Kasumi-1 (cell line): ENCODE measurements at places on chromosomes 12 and 14.

DNA sequence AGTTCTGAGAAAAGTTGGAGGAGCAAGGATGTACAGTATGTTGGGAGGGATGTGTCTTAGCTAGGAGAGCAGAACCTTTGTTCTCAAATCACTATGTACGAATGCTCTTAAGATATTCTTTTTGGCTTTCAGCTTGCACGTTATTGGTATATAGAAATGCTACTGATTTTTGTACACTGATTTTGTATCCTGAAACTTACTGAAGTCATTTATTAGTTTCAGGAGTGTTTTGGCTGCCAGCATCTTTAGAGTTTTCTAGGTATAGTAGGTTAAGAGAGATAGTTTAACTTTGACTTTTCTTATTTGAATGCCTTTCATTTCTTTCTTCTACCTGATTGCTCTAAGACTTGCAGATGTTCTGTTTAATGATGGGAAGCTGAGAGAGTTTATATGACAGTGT lies 442.8 kb upstream of the FBXO33 start:
- no peak for DNase-seq

DNA sequence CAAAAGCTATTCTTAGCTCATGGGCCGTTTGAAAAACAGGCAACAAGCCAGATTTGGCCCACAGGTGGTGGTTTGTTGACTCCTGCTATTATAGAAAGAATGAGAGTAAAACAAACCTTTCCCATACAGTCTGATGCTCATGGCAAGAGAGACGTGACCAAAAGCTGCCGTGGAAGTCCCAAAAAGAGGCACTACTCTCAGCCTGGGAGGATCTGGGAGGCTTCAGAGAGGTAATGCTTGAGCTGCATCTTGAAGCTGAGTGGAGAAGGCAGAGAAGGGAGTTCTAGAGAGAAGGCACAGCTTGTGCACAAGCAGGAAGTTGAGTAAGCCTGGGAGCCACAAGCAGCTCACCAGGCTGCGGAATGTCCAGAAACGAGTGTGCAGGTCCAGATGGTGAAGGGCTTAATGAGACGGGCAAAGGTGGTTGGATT lies 9.6 kb downstream of the PLXNC1 start:
- peak; percentile 51 for DNase-seq

- DNase-seq = no peak
These were observed 23.7 kb downstream of the PSMC1 start for GRCh38 chr14:90280096-90280495.

DNA sequence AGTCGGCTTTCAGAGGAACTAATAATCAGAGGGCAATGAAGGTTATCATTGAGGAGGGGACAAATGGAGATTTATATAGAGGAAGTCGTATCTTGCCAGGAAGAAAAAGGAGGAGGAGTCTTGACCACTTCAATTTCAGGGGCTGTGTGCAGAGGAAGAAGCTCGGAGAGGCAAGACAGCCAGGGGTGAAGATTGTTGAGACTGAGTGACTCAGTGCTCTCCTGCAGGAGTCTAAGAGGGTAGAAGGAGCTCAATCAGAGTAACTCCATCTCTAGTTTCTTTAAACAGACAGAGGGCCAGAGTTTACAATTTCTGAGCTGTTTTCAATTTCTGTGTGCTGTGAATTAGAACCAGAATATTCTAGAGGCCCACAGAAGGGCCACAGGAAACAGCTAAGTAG lies 439.3 kb upstream of the PRICKLE1 start:
- DNase-seq = no peak

- DNase-seq = no peak
These were observed 14.9 kb upstream of the IFT81 start for GRCh38 chr12:110109037-110109836.

- DNase-seq = no peak
These were observed 208.9 kb downstream of the PAH start for GRCh38 chr12:102708108-102708507.

- DNase-seq = no peak
These were observed 113.0 kb upstream of the NTF3 start for GRCh38 chr12:5318874-5319273.

DNA sequence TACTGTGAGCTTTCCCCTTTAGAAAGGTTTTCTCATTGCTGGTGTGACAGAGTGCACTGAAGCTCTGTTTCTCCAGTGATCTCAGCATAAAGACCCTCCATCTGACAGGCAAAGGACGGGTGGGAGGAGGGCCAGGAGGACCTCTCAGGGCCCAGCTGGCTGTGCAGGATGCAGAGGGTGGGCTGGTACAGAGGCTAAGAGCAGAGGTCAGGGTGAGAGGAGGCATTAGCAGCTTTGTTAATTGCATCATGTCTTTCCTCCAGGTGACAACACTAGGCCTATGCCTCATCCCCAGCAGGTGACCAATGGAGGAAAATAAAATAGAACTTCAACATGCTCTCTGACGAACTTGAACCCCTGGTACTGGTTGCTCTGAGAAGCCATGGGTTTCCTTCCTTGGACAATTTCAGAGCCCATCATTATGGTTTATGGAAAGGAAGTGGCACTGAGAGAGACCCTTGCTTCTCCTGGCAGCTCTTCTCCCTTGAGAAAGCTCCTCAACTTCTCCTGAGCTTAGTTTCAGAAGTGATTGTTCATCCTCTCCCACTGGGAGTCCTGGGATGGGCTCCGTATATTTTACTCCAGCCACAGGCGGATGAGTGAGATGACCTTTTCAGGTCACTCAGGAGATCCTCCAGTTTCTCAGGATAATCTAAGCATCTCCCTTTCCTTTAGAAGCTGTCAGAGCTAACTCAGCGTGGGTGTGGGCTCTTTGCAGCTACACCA lies 45.8 kb upstream of the ATP23 start:
- no peak for DNase-seq

DNA sequence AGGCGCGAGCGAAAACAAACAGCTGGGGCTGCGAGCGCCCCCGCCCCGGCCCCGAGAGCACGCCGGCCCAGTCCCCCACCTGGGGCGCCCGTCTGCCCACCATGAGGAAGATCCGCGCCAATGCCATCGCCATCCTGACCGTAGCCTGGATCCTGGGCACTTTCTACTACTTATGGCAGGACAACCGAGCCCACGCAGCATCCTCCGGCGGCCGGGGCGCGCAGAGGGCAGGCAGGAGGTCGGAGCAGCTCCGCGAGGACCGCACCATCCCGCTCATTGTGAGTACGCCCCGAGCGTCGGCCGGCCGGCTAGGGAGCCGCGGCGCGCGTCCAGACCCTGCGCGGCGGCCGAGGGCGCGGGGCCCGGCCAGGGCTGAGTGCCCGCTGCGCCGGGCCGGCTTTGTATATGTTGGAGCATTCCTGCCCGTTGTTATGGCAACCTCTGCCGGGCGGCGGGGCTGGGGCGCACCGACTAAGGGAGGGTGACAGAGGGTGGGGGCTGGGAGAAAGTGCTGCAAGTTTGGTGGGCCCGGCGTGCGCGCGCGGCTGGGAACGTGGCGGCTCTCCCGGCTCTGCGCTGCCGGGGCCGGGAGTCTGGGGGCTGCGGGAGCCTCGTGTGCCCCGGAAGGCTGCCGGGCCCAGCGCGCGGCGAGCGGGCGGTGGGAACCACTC lies 367 bp downstream of the GALNT16 start:
- no peak for DNase-seq

DNA sequence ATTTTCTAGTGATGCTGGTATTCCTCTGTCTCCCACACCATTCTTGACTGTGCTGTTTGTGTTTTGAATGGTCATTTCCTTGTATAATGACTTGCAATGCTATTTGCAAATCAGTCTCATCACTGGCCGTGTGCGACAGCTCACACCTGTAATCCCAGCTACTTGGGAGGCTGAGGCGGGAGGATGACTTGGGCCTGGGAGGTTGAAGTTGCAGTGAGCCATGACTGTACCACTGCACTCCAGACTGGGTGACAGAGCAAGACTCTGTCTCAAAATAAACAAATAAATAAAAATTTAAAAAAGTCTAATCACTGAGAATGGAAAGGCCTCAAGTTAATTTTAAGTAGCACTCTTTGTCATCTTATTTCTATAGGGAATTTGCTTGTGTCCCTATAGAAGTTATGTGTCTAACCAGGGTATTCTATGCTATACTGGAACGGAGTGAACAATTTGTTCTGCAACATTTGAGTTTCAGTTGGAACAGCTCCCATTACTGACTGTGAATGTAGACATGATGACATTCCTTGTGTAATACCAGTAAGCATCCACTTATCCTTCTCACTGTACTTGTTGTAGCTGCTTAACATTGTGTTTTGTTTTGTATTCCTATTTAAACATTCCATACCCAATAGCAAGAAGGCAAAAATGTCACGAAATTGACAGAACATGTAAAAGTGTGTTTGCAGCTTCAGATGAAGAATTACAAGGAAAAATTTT lies 126.3 kb downstream of the MGST1 start:
- no peak for DNase-seq

GRCh38 chr12:131355361-131356245 lies 355.3 kb upstream of the SFSWAP start:
- DNase-seq = no peak

GRCh38 chr12:121860257-121860656 lies 1.6 kb upstream of the HPD start:
- no peak for DNase-seq

- DNase-seq = peak; percentile 54
These were observed 174.1 kb downstream of the CRADD start for GRCh38 chr12:93851257-93851671.

DNA sequence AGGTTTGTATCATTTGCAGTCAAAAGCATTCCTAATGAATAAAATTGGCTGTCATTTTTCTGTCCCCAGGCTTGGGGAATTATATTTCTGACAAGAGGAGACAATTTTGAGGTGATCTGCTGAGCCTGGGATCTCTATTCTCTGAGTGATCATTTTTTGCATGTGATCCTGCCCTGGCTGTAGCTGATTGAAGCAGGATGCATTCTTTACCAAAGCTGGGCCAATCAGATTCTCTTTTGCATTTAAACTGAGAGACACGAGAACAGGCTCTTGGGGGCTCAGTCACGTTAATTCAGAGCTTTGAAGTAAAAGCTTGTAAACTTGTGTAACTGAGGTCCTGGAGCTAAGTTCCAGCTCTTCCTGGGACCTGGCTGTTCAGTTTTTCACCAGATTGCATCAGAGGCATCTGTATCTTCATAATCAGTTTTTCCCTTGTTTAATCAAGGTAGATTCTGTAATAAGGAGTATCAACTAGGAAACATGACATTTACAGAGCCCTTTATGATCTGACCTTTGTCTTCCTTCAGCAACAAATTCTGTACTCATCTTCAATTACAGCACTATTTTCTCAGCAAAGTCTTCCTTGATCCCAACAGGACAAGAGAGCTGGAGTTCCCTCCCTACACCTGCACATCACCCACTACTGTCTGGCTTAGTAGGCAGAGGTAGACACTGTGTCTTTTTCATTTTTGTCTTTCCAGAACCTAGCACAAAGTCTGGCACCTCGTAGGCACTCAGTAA lies 35.0 kb upstream of the MANSC4 start:
- DNase-seq = no peak

DNA sequence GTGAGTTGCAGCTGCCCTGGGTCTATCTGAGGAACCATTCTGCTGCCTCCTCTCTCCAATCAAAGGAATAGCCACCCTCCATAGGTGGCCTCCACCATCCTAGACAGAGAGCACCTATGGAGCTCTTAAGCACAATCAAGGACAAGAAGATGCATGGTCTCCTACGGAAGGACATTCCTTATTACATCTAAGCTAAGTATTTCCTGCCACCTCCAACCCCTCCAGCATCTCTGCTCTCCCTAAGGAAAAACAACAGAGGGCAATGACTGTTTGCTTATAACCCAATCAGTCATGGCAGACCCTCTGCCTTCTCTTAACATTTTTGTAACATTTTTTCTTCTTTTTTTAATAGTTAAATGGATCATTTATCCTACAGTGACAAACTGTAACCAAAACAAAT lies 14.8 kb upstream of the OR6J1 start:
- DNase-seq = no peak

DNA sequence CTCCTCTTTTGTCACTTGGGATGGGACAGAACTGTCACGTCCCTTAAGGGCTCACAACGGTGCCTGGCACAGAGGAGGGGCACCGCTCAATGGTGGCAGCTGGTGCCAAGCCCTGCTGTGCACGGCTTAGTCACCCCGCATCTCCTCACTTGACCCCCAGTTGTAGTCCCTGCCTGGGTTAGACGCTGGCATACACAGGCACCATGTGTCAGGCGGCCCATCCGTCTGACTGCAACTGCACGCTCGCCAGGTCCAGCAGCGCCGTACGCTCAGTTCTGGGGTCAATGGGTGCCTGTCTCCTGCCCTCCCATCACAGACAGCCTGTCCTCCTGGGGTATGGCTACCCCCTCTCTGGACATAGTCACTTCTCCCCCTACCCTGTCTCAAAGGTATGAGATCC lies 1.6 kb upstream of the PACS2 start:
- no peak for DNase-seq

GRCh38 chr12:99232324-99232723 lies 415.2 kb upstream of the GARIN6 start:
- no peak for DNase-seq

GRCh38 chr14:62445570-62445969 lies 599.7 kb downstream of the KCNH5 start:
- DNase-seq = no peak

- DNase-seq = no peak
These were observed 875.7 kb upstream of the USP15 start for GRCh38 chr12:61384511-61384910.

- DNase-seq = no peak
These were observed 939.5 kb downstream of the SLC16A7 start for GRCh38 chr12:60535363-60535762.

DNA sequence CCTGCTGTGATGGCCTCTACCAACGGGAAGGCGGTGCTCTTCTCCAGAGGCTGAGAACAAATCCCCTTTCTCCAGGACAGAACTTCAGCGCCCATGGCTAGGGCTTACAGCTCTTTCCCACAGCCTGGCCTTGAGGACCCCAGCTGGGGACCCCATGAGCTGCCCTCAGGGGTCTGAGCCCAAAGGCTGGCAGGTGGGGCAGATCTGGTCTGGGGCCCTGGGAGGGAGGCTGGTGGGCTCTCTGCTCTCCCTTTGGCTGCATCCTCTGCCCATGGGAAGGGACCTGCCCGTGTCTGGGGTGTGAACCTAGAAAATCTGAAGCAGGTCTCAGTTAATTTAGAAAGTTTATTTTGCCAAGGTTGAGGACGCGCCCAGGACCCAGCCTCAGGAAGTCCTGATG lies 322.1 kb downstream of the ADGRD1 start:
- DNase-seq = no peak

DNA sequence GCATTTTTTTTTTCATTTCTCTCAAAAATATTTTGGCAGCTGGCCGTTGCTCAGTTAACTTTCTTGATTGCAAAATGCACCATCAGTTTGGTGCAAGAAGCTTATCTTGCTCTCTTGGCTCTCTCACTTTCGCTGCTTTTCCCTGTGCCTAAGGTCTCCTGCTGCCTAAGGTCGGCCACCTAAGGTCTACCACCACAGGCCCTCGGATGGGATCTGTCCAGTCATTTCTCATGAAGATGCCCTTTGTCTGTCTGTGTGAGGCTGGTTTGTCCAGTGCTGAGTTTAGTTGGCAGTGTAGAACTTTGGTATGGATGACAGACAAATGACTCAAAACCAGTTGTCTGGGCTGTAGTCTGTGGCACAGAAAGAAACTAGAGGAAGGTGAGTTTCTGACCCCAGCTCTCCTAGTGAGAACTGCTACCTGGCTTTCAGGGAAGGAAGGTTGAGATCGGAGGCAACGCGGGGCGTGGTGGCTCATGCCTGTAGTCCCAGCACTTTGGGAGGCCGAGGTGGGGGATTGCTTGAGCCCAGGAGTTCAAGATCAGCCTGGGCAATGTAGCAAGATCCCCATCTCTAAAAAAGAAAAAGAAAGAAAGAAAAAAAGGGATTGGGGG lies 2.6 kb downstream of the MLXIP start:
- DNase-seq = no peak

- DNase-seq = no peak
These were observed 34.2 kb downstream of the PCNX4 start for GRCh38 chr14:60125918-60126317.
